Activated T-helper 1 cell treated with anti-CD3 and anti-CD28 coated beads, Interleukin-2, amount 50 U/mL, for 16 hours (primary cell): ENCODE measurements at places on chromosomes 7 and 10.

DNA sequence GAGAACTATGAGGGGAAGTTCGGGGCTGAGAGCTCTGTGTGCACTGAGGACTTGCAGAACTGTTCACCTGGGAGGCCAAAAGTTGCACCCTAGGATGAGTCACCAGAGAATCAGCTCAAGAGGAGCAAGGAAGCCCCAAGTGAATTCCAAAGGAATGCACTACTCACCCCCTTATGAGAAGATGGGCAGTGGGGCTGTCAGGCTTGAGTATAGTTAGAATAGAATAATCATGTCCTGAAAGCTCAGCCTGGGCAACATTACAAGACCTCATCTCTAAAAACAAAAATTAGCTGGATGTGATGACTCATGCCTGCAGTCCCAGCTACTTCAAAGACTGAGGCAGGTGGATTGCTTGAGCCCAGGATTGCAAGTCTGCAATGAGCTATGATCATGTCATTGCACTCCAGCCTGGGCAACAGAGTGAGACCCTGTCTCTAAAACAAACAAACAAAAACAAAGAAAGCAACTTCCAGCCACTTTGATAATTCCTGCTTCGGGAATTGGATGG is 30.0 kb downstream of the MAP3K8 start:
- DNase-seq, result no peak

DNA sequence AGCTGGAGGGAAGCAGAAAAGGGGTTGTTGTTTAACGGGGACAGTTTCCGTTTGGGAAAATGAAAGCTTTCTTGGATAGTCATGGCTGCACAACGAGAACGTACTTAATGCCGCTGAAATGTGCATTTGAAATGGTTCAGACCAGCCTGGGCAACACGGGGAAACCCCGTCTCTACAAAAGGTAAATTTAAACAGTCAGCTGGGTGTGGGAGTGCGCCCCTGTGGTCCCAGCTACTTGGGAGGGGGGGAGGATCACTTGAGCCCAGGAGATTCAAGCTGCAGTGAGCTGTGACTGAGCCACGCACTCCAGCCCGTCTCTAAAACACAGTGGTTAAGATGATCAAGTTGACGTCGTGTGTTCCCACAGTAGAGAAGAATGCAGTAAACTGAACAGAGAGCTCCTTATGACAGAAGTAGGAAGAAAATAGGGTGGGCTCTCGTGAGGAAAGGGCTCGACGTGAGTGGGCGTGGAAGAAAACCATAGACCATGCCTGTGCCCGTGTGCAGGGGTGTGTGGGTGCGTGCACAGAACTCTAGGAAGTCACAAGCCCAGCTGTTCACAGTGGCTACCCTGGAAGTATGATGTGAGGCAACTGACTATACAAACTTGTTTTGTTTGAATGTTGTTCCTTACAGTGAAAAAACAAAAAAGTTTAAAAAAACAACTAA is 4.1 kb upstream of the FUOM start:
- DNase-seq, result no peak

GRCh38 chr7:10439027-10439426 is 534.6 kb upstream of the PHF14 start:
- DNase-seq, result no peak

GRCh38 chr10:60532696-60533468 is 143.2 kb upstream of the ANK3 start:
- no peak for DNase-seq

DNA sequence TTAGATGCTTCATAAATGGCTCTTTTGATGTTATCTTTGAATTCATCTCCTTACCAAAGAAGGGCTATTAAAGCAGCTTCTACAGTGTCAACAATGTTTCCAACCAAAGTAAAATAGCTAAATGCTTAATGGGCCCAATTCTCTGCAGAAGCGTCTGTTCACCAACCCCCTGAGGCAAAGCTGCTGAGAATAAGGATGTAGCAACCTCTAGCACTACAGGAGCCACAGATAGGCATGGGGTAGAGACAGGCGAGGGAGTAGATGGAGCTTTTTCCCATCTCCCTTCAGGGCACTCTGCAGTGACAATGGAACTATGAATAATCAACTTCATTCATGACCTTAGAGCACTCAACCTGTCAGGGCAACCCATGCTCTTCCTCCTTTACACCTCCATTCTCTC is 134.1 kb downstream of the FZD1 start:
- DNase-seq, result no peak

GRCh38 chr7:104657134-104657533 is 328.7 kb downstream of the LHFPL3 start:
- DNase-seq, result no peak

- DNase-seq, result no peak
Observed at GRCh38 chr7:80967071-80967916, 48.4 kb upstream of the SEMA3C start.

- no peak for DNase-seq
Observed at GRCh38 chr7:55573234-55573900, 1.1 kb upstream of the VOPP1 start.
